ENCODE measurements at places on chromosomes 2 and 18. TPM values are rescaled to one million over a fixed set of nuclear protein-coding genes. Genes with fewer than 3 reads are reported as not detected.

GRCh38 chr2:235958221-235958930 lies 209.8 kb downstream of the GBX2 start:
- no peak overlapping the region for H3K27ac ChIP-seq
- H3K27me3 ChIP-seq, result peaks cover 7% of the 10 kb centered on the region
- no peaks in the 10 kb centered on the region for H3K4me1 ChIP-seq
- H3K4me3 ChIP-seq, result no peak overlapping the region
- no peaks in the 10 kb centered on the region for H3K36me3 ChIP-seq

- no peaks in the 10 kb centered on the region for H3K36me3 ChIP-seq
- H3K27ac ChIP-seq, result no peak overlapping the region
- DNase-seq, result no peak
- no peak overlapping the region for H3K4me3 ChIP-seq
Measured at GRCh38 chr2:62568983-62569837, 63.2 kb upstream of the TMEM17 start.

DNA sequence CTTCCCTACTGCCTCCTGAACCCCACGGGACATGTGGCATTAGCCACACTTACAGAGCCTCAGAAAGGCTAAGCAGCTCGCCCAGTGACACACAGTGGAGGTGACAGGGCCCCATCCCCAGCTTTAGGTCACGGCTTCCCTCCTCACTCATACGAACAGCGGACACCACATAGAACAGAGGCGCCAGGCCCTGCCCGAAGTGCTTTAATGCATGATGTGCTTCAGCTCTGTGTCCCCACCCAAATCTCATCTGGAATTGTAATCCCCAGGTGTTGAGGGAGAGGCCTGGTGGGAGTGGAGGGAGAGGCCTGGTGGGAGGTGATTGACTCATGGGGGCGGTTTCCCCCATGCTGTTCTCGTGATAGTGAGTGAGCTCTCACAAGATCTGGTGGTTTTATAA lies 135.3 kb downstream of the PTGR3 start:
- H3K4me3 ChIP-seq, result no peak overlapping the region
- H3K27me3 ChIP-seq, result no peaks in the 10 kb centered on the region
- peaks cover 14% of the 10 kb centered on the region for H3K36me3 ChIP-seq
- peaks cover 29% of the 10 kb centered on the region for H3K4me1 ChIP-seq
- no peak overlapping the region for H3K27ac ChIP-seq
- DNase-seq, result no peak

- peaks cover 57% of the 10 kb centered on the region for H3K27me3 ChIP-seq
- H3K27ac ChIP-seq, result no peak within 1 kb of the TSS
- H3K36me3 ChIP-seq, result no peaks in the 10 kb centered on the region
- H3K4me3 ChIP-seq, result peak within 1 kb of the TSS; percentile 68
Measured at GRCh38 chr2:42047488-42048298, at the start of gene PKDCC. Gene PKDCC, plus strand, starts transcription at chr2:42048021. Its CDS starts 179 bp downstream, at chr2:42048200.

DNA sequence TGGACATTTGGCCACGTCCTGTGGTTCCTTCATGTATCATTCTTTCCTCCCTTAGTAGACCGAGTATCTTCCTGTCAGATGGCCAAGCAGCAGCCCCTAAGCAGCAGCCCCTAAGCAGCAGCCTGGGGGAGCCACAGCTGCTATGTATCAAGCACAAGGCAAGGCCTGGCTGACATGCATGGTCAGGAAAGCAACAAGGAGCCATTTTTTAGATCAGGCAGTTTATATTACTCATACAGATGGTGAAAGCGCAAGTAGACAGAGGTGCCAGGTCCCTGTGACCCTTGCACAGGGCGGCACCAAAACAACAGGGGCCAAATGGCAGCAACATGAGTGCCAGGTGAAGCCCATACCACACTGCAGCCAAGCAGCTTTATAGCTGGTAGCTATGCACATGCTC lies 22.1 kb downstream of the CHCHD5 start:
- no peaks in the 10 kb centered on the region for H3K36me3 ChIP-seq
- DNase-seq, result no peak
- no peak overlapping the region for H3K4me3 ChIP-seq
- H3K4me1 ChIP-seq, result no peaks in the 10 kb centered on the region
- H3K27me3 ChIP-seq, result no peaks in the 10 kb centered on the region

DNA sequence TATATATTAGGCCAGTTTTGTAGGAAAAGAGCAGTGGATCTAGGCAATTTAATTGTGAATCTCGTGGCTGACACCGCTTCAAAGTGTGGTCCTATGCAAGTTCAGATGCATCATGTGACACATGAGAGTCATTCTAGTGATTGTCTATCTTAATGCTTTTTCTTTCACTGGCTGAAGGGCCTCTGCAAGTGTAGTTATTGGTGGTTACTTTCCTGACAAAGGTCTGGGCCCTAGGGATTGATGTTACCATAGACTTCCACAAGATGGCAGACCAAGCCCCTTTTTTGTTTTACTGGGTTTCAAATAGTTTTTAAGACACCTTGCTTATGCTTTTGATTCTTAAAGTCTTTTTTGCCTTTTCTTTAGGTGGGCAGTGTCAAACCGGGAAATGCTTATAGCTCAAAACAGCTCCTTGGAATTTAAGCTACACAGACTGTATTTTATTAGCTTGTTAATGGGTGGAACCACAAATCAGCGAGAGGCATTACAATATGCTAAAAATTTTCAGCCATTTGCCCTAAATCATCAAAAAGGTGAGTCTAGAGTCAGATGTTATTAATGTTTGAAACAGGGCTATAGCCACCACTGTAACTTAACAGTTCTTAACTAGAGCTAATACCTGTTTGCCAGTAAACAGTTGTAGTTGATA lies 25.9 kb downstream of the CD8A start:
- no peaks in the 10 kb centered on the region for H3K27me3 ChIP-seq
- peak overlapping the region; percentile 78 for H3K27ac ChIP-seq
- peaks cover 24% of the 10 kb centered on the region for H3K4me1 ChIP-seq

DNA sequence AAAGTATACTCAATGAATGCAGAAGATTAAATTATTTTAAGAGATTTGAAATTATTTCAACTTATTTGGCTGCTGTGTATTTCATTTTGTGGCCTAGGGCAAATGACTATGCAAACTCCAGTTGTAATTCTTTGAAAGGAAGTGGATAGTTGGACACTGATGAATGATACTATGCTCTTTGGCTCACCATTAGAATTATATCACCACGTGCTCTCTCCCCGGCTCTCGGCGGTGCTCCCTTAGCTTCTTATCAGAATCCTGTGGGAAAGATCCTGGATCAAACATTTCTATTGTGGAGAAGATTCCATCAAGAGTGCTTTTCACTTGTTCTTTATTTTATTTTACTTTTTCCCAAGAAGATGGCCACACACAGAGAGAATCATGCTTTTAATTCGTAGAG lies 55.2 kb downstream of the ADCYAP1 start:
- DNase-seq, result no peak
- no peak overlapping the region for H3K4me3 ChIP-seq
- H3K4me1 ChIP-seq, result peaks cover 5% of the 10 kb centered on the region
- no peaks in the 10 kb centered on the region for H3K36me3 ChIP-seq
- peaks cover 42% of the 10 kb centered on the region for H3K27me3 ChIP-seq
- H3K27ac ChIP-seq, result no peak overlapping the region

DNA sequence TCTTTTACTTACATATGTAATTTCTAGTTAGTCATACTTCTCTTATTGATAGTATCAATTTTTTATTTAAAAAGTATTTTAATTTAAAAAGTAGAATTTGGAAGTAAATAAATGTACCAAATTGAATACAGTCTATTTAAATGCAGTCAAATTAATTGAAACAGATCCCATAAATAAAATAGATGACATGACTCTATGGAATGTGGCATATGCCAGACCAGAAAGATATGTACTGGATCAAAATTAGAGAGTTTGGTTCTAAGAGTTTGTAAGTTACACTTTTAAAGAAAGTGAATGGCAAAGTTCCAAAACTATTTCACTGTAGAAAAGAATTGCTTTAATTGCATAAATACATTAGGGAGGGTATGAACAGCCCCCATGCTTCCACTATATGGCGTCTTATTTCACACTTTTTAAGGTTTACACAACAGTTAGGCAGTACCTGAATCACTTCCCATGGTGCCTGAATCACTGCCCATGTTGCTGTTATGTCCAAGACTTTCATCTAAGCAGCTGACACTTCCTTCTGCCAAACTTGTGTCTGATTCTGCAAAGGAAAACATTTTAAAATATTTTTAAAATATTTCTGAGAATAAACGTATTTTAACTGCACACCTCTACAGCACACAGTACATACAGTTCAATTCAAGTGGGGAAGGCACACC lies 25.2 kb downstream of the IFIH1 start:
- H3K27me3 ChIP-seq, result no peaks in the 10 kb centered on the region
- H3K27ac ChIP-seq, result no peak overlapping the region
- H3K4me1 ChIP-seq, result no peaks in the 10 kb centered on the region
- H3K36me3 ChIP-seq, result peaks cover 4% of the 10 kb centered on the region
- DNase-seq, result no peak
- H3K4me3 ChIP-seq, result no peak overlapping the region

DNA sequence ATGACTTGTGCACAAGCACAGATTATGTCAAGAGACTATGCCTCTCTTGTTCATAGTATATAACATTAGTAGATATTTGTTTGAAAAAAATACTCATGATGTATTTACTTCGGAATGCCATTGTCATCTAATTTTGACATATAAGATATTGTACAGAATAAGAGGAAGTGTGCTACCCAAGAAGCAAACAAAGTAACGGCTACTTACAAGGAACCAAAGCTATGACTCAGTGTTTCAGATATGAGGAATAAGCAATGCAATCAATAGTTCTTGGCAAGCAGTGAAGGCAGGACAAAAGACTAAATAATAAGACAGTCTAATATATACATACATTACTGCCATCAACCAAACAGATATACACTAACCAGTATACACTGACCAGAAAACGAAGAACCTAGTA lies 256.3 kb downstream of the CCDC178 start:
- H3K27ac ChIP-seq, result no peak overlapping the region
- H3K27me3 ChIP-seq, result no peaks in the 10 kb centered on the region
- DNase-seq, result no peak
- no peaks in the 10 kb centered on the region for H3K4me1 ChIP-seq
- H3K36me3 ChIP-seq, result no peaks in the 10 kb centered on the region

GRCh38 chr2:165794536-165794928 lies 485 bp upstream of the GALNT3 start:
- DNase-seq, result peak; percentile 79
- peaks cover 49% of the 10 kb centered on the region for H3K27me3 ChIP-seq
- peaks cover 5% of the 10 kb centered on the region for H3K36me3 ChIP-seq
- peak overlapping the region; percentile 97 for H3K27ac ChIP-seq

DNA sequence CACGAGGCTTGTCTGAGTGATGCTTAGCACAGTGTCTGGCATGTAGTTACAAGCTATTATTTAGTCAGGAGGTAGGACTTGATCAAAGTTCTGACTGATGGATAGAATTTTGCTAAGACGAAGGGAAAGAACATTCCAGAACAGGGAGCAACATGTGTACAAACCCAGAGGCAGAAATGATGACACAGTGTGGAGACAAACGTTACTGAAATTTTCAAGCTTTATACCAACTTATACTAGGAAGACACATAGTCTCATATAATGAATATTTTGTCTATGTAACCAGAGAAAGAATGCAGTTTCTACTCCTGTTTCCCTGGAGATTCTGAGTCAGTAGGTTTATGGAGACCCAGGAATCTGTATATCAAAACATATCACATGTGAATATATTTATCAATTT lies 123.4 kb downstream of the FAM124B start:
- peaks cover 27% of the 10 kb centered on the region for H3K27me3 ChIP-seq
- DNase-seq, result no peak
- no peak overlapping the region for H3K27ac ChIP-seq
- H3K4me3 ChIP-seq, result no peak overlapping the region

DNA sequence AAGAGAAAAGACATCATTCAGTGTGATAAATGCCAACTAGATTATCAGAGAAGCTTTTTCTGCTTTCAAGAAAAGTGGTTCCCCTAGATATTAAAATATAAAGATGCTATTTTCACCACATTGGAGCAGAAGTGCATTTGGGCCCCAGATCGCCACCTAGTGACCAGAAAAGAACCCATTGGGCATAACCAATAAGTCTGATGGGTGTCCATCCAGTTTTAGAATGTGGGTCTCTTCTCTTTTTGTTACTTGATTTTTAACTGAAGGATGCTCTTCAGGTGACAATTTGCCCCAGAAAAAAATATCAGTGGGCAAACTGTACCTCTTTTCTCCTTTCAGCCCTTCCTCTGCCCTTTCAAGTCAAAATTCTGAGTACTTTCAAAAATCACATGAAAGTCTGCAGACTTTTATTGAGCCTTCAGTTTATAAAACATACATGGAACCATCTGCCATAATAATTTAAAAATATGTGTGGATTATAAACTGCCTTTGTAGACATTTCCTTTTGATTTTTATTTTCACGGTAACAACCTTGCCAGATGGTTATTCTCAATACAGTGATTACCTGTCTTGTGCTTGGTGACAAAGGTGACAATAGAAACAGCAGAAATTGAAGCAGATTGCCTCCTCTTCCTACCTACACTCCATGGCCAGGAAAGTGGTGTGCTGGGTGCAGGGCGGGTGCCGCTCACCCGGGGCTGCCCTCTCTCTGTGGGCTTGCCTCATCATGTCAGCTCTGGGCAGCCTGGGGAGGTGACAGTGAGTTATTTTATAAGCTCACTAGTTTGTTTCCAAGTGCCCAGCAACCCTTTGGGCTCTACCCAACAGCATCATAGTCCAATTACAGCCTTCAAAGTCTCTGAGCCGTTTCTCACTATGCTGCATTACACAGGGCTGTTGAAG lies 124.5 kb downstream of the DCDC2C start:
- no peaks in the 10 kb centered on the region for H3K27me3 ChIP-seq
- no peaks in the 10 kb centered on the region for H3K4me1 ChIP-seq
- H3K27ac ChIP-seq, result no peak overlapping the region
- no peak overlapping the region for H3K4me3 ChIP-seq
- no peaks in the 10 kb centered on the region for H3K36me3 ChIP-seq
- no peak for DNase-seq

GRCh38 chr2:151097128-151097527 lies 164.5 kb downstream of the RBM43 start:
- H3K4me3 ChIP-seq, result no peak overlapping the region
- H3K27me3 ChIP-seq, result no peaks in the 10 kb centered on the region
- no peaks in the 10 kb centered on the region for H3K36me3 ChIP-seq
- no peak for DNase-seq

DNA sequence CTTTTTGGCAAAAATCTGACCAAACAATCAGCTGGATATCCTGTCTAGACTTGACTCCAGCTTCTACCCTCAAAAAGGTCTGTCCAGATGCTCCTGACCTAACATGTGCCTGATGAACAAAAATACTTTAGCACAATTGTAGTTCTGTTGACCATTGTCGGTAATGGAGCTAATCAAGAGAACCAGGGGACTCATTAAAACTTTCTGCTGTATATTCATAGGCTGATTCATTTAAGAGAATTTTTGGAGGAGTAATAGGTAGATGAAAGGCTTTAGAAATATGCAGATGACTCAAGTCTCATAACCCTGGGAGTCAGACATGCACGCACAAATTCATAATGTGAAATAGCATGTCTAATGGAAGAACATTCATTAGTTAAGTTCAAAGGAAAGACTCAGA lies 514.2 kb downstream of the TXNL1 start:
- no peak for DNase-seq
- H3K27ac ChIP-seq, result no peak overlapping the region
- H3K27me3 ChIP-seq, result no peaks in the 10 kb centered on the region
- H3K36me3 ChIP-seq, result no peaks in the 10 kb centered on the region

LOXL3 gene
- total RNA-seq, result 3.6 TPM

VSNL1 gene
- total RNA-seq, result not detected

IL1B gene
- 0.14 TPM for total RNA-seq

TRIM43 gene
- not detected for total RNA-seq

OSBPL6 gene
- total RNA-seq, result 5.5 TPM

UCN gene
- total RNA-seq, result 4.9 TPM

RIT2 gene
- not detected for total RNA-seq

TMEM198 gene
- total RNA-seq, result 4.5 TPM

COLEC11 gene
- 0.21 TPM for total RNA-seq

ABHD1 gene
- total RNA-seq, result 0.34 TPM
